ENCODE measurements at places on chromosomes 5 and 9.

- DNase-seq, result peak; percentile 32
Observed at GRCh38 chr5:6135977-6136376, 242.4 kb downstream of the MED10 start.

GRCh38 chr5:132998556-132998955 lies 27.8 kb downstream of the ZCCHC10 start:
- DNase-seq, result no peak

DNA sequence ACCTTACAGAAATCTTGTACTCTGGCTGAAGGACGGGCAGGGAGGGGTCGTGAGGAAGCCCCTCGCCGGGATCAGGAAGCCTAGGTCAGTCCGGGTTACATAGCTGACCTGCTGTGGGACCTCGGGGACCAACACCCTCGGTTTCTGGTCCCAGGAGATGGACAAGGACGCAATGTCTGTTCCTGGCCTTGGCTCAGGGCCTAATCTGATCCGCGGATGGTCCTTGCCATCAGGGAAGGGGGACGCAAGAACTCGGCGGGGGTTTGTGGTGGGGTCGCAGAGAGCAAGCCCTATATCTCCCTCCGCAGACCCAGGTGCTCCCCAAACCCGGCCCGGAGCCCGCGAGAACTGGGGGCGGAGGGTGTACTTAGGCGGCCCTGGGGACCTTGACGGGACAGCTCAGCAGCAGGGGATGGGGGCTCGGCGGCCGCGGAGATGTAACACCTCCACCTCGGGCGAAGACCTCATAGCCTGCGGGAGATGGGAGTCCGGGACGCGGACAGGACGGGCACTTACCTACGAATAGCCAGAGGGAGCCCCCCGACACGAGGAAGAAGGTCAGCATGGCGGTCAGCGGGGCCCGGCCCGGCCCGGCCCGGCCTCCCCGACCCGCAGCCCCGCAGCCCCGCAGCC lies 353 bp downstream of the ACSL6 start:
- no peak for DNase-seq

DNA sequence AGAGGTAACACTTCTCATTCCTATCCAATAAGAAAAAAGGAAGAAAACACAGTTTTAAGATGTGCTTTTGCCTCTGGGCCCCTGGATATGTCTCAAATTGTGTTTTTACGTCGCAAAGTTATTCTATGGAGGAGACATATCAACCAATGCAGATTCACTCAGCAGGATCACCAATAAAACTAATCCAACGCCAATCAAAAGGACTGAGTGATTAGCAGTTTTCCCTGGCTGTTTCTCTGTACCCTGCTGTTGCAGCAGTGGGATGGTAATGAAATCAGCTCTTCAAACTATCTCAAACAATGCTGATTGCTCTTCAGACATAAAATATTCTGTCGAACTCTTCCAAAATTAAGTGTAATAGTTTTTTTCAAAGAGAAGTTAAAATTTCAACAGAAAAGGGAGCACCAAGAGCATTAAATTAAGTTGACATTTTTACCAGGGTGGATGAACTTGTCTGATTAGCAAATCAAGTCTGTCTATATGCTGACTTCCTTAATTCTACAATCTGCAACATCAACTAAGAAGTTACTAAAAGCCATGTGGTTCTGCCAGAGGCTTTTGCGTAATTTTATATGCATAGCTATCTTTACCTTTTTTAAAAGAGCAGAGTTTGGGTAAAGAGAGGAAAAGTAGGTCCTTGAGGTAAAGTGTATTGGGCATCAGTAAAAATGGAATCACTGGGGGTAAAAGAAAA lies 9.7 kb upstream of the HK3 start:
- DNase-seq, result no peak

- DNase-seq, result no peak
Observed at GRCh38 chr5:35134278-35135030, 86.7 kb upstream of the AGXT2 start.

DNA sequence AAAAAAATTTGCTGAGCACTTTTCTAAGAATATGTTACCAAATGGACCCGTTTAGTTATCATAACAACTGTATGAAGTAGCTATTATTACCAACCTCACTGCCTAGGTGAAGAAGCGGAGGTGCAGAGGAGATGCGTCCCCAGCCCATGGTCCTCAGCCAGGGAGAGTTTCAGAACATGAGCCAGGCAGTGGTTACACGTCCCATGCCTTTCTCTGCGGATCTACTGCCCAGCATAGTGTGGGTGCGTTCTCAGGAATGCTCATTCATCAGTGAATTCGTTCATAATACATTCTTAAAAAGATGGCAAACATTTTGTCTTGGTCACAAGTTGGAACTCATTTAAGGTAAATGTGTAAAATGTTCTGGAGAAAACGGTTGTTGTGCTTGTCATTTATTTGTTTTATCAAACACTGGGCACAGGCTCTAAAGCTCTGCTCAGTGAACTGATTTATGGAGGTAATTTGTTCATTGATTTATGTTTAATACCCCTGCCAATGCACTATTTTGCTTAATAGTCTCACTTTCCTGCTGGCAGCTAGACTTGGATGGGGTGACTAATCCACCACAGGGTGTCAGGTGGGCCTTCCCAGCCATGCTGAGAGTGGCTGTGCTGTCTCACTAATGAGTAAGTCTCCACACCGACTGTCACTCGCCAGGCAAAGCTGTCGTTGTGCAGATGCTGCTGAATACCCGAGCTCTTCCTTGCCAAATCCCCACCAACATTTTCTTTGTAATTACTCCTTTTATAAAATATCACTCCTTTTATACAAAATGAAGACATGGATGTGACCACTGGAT lies 248.8 kb downstream of the TENT4A start:
- DNase-seq, result no peak

GRCh38 chr5:10559871-10560270 lies 4.0 kb upstream of the ANKRD33B start:
- no peak for DNase-seq

GRCh38 chr9:128702949-128703615 lies 779 bp downstream of the PKN3 start:
- DNase-seq, result peak; percentile 37

- no peak for DNase-seq
Observed at GRCh38 chr5:93998951-93999455, 257.6 kb upstream of the POU5F2 start.

- DNase-seq, result no peak
Observed at GRCh38 chr5:178941361-178941760, 363 bp downstream of the ZNF454 start.

DNA sequence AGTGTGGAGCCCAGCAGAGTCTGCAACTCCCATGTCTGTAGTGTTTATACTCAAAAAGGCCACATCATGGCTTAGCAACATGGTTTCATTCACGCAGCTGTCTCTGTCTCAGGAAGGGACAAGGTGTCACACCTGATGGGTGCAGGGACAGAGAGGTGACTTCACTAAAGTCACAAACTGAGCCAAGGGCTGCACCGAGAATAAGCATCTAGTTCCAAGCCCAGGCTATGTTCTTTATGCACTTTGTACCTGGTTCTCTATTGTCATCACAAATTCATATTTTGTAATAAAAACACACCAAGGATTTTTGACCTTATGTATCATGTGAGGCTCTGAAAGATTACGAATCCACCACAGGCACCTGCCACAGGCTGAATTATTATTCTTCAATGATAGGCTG lies 64.9 kb upstream of the STK32A start:
- DNase-seq, result no peak

GRCh38 chr9:70529377-70529776 lies 114.9 kb upstream of the KLF9 start:
- no peak for DNase-seq

DNA sequence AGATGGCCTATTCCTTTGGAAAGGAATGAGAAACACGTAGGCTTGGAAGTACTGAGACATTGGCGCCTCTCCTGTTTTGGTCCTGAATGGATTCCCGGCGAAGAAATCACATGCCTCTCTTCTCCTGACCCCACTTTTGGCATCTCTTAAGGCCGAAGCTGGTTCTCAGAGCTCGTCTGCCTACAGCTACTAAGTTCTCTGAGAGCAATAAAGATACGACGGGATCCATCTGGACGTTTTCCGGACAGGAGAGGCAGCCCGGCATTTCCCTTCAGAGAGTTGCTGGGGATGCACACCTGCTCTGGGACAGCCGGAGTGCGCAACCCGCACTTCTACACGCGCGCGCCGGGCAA lies 336.8 kb upstream of the PUM3 start:
- DNase-seq, result no peak

DNA sequence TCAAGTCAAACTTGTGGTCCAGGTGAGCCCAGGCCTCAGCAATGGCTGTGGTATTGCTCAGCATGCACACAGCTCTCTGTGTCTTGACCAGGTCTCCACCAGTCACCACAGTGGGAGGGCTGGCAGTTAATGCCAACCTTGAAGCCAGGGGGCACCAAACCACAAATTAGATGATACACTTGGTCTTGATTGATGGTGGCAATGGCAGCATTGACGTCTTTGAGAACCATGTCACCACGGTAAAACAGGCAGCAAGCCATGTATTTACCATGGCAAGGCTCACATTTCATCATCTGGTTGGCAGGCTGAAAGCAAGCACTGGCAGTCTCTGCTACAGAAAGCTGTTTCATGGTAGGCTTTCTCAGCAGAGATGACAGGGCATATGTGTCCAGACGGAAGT lies 40.0 kb downstream of the NIM1K start:
- DNase-seq, result peak; percentile 38

GRCh38 chr5:37847978-37848425 lies 8.2 kb upstream of the GDNF start:
- peak; percentile 69 for DNase-seq

GRCh38 chr9:38416461-38416860 lies 7.8 kb downstream of the IGFBPL1 start:
- DNase-seq, result no peak

GRCh38 chr9:81083854-81084512 lies 605.4 kb downstream of the TLE1 start:
- no peak for DNase-seq

- no peak for DNase-seq
Observed at GRCh38 chr9:13100914-13101572, 178.4 kb downstream of the MPDZ start.

Measured in RPMI8226 (cell line).